ENCODE measurements at places on chromosomes 16 and 17.
A peak's percentile ranks its signal among the peaks of the same experiment; 100 is the strongest.

- no peak for DNase-seq
Observed at GRCh38 chr16:66359012-66359411, 7.5 kb upstream of the CDH5 start.

GRCh38 chr16:19167710-19168370, at the start of gene SYT17:
SYT17 (plus strand) TSS chr16:19168240; CDS start chr16:19168647, 407 bp downstream.
- DNase-seq = peak; percentile 74

DNA sequence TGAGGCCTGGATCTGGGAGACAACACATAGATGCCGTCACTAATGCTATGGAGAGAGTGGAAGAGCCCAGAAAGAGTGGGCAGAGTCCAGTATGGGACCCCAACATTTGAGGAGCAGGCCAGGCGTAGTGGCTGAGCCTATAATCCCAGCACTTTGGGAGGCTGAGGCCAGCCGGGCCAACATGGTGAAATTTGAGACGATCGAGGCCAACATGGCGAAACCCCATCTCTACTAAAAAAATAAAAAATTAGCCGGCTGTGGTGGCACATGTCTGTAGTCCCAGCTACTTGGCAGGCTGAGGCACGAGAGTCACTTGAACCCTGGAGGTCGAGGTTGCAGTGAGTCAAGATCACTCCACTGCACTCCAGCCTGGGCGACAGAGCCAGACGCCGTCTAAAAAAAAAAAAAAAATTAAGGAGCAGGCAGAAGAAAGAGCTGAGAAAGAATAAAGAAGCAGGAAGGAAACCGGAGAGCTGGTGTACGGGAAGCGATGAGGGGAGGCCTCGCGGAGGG, 6.0 kb upstream of the DNAI2 start:
- no peak for DNase-seq

DNA sequence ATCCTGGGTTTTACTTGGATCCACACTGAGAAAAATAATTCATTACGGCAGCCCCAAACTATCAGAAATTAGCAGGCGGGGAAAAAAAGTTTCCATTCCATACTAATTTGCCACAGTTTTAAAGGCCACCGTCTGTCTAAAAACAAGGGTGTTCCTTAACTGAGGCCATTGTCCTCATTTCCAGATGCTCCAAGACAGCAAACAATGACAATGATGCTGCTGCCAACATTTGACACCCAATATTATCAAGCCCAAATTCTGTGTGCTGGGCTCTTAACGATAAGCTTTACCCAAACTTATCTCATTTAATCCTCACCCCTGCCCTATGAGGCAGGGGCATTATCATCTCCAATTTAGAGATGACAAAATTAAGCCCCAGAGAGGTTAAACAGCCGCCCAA, 26.3 kb downstream of the CUEDC1 start:
- DNase-seq = no peak

DNA sequence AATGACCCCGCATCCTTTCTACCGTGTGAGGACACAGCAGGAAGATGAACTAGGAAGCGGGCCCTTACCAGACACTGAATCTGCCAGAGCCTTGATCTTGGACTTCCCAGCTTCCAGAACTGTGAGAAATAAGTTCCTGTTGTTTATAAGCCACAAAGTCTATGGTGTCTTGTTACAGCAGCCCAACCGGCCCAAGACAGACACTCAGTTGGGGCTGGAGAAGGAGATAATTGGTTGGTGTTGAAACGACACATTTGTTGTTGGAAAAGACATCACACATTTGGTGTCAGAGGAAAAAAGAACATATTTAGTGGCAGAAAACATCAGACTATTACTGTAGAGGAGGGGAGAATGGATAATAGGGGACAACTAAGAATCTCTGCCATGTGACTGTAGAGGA, 122.3 kb upstream of the SEC14L1 start:
- no peak for DNase-seq

DNA sequence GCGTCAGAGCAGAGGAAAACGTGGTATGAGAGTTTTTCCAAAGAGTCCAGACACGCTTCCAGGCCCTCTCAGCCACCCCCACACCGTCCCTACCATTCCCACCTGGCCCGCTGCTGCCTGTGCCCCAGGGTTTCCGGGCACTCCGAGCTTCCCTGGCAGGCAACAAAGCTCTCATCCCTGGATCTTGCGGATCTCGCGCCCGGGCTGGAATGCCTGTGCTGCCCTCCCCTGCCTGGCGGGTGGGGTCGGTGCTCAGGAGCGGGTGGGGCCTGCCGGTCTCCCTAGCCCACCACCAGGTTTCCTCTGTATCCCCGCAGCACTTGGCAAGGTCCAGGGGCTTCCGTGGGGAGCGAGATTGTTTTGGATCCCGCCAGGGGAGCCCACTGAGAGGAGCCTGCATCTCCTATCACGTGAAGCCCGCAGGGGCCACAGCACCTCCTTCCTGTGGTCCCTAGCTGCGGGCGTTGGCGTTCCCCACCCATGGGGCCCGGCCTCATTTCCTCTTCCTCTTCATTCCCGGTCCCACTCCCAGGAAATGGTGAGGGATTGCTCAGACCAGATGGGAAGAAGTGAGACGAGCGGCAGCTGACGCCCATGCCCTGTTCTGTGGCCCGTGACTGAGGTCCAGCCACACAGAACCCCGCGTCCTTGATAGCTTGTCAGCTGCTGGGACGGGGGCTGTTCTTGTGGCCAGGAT, 11.0 kb downstream of the TBC1D24 start:
- DNase-seq = no peak

DNA sequence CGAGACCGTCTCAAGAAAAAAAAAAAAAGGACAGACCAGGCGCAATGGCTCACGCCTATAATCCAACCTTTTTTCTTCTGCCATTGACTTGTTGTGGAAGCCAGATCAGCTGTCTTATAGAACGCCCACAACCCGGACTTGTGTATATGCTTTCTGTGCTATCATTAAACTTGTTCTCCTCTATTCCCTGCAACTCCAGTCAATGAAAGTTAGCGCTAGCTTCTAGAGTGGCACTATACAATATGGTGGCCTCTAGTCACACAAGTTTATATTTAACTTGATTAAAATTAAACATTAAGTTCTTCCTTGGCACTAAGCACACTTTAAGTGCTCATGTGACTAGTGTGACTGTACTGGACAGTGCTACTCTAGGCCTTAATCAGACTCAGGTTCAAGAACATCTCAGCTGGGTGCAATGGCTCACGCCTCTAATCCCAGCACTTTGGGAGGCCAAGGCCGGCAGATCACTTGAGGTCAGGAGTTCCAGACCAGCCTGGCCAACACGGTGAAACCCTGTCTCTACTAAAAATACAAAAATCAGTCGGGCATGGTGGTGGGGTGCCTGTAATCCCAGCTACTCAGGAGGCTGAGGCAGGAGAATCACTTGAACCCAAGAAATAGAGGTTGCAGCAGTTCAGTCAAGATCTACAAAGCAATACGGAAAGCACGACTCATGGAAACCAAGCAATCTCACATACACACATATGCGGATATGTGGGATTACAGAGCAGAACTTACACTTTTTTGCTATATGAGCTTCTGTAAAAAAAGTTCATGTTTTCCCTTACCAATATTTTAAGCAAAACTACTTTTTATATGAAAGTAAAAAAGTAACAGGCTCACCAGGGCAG, 18.8 kb upstream of the GLG1 start:
- DNase-seq = no peak

- peak; percentile 63 for DNase-seq
Observed at GRCh38 chr17:19546289-19547065, 12.8 kb downstream of the SLC47A1 start.

DNA sequence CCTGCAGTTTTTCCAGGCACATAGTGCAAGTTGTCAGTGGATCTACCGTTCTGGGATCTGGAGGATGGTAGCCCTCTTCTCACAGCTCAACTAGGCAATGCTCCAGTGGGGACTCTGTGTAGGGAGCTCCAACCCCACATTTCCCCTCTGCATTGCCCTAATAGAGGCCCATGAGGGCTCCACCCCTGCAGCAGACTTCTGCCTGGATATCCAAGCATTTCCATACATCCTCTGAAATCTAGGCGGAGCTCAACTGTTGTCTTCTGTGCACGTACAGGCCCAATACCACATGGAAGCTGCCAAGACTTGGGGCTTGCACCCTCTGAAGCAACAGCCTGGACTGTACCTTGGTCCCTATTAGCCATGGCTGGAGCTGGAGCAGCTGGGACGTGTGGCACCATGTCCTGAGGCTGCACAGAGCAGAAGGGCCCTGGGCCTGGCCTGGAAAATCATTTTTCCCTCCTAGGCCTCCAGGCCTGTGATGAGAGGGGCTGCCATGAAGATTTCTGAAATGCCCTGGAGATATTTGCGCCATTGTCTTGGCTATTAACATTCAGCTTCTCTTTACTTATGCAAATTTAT, 10.9 kb upstream of the MILR1 start:
- DNase-seq = no peak

- no peak for DNase-seq
Observed at GRCh38 chr16:68740628-68741346, 3.7 kb downstream of the CDH1 start.

GRCh38 chr17:68704871-68705713, 103.9 kb upstream of the FAM20A start:
- DNase-seq = peak; percentile 25

DNA sequence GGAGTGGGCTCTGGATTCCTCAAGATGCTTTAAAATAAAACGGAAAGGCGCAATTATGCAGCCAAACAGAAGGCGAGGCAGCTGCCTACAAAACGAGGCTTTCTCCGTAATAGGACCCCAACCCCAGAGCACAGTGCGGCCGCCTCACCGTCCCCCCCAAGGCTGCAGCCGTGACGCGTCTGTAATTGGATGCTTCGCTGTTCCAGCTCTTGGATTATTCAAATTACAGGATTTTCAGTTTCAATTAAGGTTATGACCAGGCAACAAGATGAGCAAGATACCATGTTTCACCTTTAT, 37.3 kb upstream of the ABR start:
- DNase-seq = no peak

DNA sequence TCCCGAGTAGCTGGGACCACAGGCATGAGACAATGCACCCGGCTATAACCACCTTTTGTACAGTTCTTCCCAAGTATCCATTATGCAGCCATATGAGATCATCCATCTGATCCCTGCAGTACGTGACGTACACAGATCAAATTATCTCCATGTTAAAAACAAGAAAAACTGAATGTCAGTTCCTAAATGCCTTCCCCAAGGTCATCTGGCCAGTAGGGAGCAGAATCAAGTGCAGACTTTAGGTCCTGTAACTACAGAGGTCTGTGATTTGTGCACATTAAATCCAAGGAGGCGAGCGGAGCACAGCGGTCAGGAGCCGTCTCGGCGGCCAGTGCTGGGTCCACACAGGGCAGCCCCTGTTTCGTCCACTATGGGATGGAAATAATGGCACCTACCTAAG, 23.7 kb downstream of the ZCCHC14 start:
- DNase-seq = no peak

DNA sequence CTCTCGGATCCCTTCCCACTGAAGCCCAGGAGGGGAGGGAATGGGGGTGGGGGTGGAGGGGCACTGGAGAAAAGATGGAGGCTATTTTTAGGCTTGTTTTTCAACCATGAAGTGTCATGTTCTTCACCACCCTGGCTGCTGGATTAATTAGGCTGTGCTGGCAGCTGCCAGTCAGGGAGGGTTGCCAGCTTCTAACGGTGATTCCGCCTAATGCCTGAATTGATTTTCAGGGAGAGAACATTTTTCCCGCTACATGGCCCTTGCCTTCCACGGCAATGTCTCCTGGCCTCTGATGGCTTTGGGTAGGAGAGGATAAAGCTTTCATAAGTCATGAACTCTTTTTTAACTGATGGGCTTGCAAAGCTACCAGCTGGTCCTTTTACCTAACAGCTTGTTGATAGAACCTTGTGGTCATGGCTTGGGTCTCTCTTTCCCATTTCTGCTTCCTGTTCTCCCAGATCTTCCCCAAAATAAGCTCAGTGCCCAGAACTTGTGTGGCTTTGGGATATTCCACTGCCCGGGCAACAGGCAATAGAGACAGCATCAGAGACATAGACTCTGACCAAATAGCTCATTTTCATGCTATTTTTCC, 167.4 kb downstream of the PITPNC1 start:
- DNase-seq = peak; percentile 17

DNA sequence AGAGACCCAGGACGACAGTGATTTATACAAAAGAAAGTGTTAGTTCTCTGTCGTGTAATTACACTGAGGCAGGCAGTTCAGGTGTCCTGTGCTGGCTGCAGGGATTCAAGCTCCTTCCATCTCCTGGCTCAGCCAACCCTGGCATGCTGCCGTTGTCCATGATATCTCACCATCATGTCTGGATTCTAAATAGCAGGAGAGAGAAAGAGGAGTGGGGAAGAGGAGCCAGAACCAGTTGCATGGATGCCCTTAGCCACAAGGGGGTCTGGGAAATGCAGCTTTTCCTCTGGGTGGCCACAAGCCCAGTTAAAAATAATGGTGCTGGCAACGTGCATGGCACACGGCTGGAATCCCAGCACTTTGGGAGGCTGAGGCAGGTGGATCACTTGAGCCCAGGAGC, 9.7 kb downstream of the C16orf54 start:
- no peak for DNase-seq

DNA sequence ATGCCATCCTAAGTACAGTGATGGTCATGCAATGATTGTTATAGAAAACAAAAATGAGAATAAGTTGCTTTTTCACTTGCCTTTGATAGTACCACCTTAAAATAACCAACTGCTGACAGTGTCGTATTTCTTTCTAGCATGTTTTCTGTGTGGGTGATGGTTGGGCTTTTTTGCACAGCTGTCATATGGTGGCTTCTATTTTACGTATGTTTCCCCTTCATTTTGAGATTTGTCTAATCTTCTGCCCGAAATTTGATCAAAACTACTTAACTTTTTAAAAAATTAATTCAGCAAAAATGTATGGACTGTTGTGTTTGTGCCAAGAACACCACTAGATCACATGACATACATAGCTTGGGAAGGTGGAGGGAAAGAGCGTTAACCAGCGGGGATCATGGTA, 90.7 kb downstream of the CLEC16A start:
- DNase-seq = no peak

DNA sequence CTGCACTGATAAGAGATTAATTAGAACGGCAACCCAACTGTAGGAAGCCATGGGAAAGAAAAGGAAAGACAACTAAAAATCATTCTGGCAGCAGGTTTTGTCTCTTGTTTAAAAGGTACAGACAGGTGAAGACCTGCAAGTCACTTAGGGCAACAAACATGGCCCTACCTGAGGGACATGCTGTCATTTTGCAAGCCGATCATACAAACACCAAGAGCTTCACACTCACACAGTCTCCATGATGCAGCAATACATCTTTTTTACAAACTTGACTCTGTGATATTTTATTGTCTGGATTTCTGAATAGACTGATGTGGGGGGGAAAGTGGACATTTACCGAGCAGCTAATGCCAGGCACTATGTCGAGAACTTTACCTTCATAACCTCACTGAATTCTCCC, 101.8 kb downstream of the PARN start:
- no peak for DNase-seq

DNA sequence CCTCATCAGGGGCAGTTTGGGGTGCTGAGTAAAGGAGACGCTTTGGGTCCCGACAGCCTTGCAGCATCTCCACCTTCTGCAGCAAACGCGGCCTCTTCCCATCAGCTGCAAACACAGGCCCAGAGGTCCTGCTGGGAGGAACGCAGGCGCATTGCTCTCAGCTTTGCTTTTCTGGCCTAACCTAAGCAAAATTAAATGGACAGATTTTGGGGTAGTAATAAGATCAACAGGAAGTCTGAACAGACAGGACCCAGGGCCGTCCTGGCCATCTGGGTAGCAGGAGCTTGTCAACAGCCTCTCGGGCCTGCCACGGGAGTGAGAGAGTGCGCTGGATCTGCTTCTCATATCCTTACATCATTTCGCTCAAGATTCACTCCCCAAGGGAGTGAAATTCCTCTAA, 7.2 kb downstream of the NUBP1 start:
- DNase-seq = no peak

Data from head of caudate nucleus (tissue), 42 donors.